Uterus (tissue), 4 donors: ENCODE measurements at places on chromosomes 16 and 17. TPM values are rescaled to one million over a fixed set of nuclear protein-coding genes. Genes with fewer than 3 reads are reported as not detected.

- no peak for DNase-seq
Measured at GRCh38 chr17:1474402-1475189, 17.9 kb downstream of the MYO1C start.

- no peak for DNase-seq
Measured at GRCh38 chr17:29237476-29238132, 9.1 kb upstream of the CRYBA1 start.

GRCh38 chr16:82011199-82011641 lies at the start of gene SDR42E1:
Gene SDR42E1, minus strand, starts transcription at chr16:82011470. Its CDS starts 10,612 bp downstream, at chr16:82000858.
- DNase-seq = no peak

- no peak for DNase-seq
Measured at GRCh38 chr17:79382313-79382712, 228.5 kb downstream of the RBFOX3 start.

GRCh38 chr16:58057121-58057520 lies 31.6 kb downstream of the MMP15 start:
- DNase-seq = no peak

DNA sequence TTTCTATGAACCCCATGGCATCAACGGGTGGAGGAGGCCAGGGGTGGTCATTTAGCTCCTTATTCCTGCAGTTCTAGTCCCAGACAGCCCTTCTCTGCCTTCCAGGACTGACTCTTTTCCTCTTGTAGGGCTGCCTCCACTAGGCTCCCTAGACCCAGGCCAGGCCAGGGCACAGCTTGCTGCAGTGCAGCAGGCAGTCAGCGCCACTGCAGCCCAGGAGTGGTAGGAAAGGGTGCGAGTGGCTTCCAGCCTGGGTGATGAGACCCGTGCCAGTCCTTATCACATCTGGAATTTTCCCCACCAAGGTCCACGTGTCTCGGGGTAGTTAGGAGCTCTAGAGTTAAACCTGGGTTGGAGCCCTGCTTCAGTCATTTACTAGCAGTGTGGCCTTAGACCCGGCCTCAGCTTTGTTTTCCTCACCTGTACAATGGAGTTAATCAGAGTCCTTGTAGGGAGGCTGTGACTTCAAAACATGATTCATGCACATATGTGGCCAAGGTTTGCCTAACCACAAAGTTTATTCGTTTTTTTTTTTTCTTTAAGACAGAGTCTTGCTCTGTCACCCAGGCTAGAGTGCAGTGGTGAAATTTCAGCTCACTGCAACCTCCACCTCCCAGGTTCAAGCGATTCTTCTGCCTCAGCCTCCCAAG lies 4.7 kb downstream of the SLC5A11 start:
- no peak for DNase-seq

DNA sequence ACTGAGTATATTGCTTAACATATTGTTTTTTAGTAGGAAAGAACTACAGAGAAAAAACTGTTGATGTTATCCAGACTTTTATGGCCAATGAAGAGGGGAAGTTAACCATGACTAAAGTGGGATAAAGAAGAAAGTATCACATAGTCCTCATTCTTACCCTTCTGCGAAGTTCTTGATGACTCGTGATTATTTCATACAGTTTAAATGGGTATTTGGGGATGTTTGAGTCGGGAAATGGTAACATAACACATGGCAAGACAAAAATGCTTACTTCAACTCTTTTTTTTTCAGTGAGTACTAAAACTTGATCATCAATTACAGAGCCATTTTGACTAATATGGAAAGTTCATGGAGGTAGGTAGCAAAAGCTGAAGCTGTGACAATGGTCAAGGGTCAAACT lies 4.9 kb downstream of the POLG2 start:
- no peak for DNase-seq

DNA sequence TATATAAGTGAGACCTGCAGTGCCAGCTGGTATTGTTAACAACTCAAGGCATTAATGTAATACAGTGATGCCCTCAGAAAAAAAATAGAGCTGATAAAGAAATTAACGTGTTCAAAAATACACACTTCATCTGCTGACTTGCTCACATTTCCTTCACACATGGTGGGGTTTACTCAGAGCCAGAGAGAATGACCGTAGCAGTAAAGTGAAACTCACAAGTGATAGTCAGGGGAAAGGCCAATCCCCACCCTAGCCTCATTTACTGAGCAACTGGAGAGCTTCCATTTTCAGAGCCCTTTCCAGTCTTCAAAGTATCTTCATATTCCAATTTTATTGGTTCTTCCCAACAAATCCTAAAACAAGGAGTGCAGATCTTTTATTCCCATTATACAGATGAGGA lies 74.0 kb upstream of the HLF start:
- no peak for DNase-seq

DNA sequence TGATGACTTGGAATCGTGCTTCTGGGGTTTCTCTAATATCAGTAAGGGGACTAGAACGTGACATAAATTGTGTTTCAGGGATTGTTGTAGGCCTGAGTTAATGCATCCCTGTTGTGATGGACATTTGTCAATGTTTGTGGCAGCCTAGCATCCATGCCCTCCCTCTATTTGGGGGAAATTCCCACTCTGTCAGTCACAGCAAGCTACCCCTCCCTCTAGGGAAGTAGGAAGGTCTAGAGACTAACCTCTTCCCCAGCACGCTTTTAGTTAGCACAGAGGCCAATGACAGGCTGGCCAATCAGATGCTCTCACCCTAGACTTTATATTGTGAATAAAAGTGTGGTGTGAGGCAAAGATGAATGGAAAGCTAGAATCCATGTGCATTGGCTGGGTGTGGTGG lies 32.4 kb upstream of the NF1 start:
- no peak for DNase-seq

- no peak for DNase-seq
Measured at GRCh38 chr16:57985204-57986181, 14.6 kb upstream of the CNGB1 start.

RTN4RL1 gene
- total RNA-seq = 4.9 TPM

FOXN1 gene
- not detected for total RNA-seq
